ENCODE measurements at places on chromosomes 6 and 20.

DNA sequence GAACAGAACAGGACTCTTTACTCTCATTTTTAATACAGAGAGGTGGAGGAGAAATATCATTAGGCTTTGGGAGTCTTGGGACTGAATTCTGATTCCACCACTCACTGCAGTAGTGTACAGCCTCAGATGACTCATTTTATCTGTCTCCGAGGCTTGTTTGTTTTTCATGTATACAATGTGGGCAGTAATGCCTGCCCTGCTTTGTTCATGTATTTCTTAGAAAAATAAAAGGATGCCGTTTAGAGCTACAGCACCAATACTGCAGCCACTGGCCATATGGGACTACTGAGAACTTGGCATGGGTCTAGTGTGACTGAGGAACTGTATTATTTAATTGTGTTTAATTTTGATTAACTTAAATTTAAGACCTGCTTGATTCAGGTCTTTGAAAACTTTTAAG, 41.2 kb upstream of the JAG1 start:
- no peak for DNase-seq

DNA sequence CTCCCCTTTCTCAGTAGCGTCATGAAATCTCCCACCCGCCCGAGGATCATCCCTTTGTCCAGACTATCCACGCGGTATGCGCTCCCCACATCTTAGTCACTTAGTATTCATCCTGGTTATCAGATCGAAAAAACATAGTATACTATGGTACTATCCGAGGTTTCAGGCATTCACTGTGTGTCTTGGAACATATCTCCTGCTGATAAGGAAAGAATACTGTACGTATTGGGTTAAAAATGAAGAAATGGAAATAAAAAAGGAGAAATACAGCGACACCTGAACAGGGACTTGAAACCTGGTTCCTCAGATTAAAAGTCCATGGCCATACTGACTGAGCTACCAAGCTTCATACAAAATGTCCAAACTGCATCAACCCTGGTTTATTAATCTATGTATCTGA, 14.0 kb downstream of the HMGN4 start:
- no peak for DNase-seq

DNA sequence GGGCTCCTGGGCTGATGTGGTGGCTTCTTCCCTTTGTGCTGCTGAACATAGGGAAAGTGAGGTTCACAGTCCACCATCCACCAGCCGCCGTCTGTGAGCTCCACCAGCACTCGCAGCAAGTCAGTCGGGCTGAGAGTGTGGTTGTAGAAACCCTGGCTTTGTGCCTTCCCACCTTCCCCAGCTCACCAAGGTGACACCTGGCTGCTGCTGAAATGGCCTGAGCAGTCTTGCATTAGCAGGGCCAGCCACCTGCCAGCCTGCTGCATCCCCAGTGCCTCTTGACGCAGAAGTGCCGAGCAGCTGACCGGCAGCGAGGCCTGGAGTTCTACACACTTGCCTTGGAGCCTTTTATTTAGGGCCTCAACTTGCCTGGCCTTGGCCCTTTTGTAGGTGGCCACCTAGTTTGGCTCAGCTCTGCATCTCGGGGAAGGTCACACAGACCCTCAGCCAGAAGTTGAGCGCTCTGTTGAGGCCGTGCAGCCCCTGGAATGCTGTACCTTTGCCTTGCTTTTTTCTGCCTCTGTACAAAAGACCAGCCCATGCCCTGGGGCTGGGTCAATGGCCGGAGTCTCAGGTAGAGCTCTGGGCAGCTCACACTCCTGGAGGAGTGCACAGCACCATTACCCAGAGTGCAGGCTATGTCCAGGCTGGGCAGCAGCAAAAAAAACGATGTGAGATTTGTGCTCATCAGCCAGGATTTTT, 76.5 kb downstream of the PTPN1 start:
- DNase-seq = no peak

- DNase-seq = peak; percentile 70
Observed at GRCh38 chr20:16434062-16434664, 139.1 kb downstream of the KIF16B start.

- DNase-seq = no peak
Observed at GRCh38 chr20:13251904-13252297, 30.8 kb downstream of the ISM1 start.

DNA sequence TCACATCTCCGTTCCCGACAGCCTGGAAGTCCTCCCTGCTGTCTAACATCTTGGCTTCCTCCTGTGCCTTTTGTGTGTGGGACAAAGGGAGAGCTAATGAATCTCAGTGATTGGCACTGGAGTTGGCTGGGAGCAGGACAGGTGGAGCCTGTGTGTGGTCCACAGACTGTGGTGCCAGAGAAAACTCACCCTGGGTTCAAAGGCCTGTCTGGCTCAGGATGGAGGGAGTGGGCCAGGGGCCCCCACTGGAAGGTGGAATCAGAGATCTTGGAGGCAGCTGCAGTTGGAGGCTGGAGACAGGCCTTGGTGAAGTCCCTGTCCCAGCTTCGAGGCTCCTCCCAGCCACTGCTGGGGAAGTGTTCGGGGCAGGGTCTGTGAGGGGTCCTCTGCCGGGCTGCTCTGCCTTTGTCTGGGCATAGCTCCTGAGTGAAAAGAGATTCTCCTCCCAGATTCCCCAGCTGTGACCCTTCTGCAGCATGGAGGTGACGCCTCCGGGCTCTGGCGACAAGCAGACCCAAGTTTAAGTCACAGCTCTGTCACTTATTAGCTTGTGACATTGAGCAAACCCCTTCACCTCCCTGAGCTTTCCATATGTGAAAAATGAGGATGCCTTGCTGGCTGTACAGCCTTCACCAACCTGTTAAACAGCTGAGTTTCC, 13.9 kb upstream of the ITPR3 start:
- DNase-seq = no peak

DNA sequence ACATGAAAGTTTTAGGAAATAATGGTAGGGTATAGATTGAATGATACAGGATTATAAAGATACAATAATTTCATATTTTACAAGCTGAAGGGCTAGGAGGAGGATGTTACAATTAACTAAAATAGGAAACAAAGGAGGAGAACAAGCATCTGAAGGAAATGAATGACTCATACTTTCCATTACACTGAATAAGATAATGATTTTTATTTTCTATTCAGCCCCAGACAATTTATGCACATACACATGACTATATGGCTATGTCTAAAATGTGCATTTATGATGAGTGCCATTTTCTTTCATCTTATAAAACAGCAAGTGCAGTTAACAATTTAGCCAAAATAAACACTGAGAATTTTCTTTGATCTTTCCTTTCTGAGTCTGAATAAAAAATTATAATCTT, 994.6 kb upstream of the ADGRB3 start:
- DNase-seq = no peak

- no peak for DNase-seq
Observed at GRCh38 chr6:79009819-79010218, 68.2 kb downstream of the PHIP start.

GRCh38 chr20:2778602-2779321, 21.7 kb downstream of the CPXM1 start:
- no peak for DNase-seq
